ENCODE measurements at places on chromosomes 4 and X. TPM values are rescaled to one million over a fixed set of nuclear protein-coding genes. Genes with fewer than 3 reads are reported as not detected.

Gene TEC
- 6.8 TPM for total RNA-seq

Gene FAM13A
- total RNA-seq = 14.1 TPM

Gene MAGEB2
- 88.8 TPM for total RNA-seq

Gene MGARP
- total RNA-seq = 0.35 TPM

Gene HSFX2
- 0.11 TPM for total RNA-seq

GRCh38 chr4:42843694-42844093 lies 48.8 kb upstream of the GRXCR1 start:
- H3K27me3 ChIP-seq = no peaks in the 10 kb centered on the region
- no peak overlapping the region for H3K27ac ChIP-seq
- no peak for DNase-seq
- H3K36me3 ChIP-seq = no peaks in the 10 kb centered on the region

- no peak overlapping the region for H3K4me3 ChIP-seq
- H3K36me3 ChIP-seq = no peaks in the 10 kb centered on the region
- no peak overlapping the region for H3K27ac ChIP-seq
- no peak for DNase-seq
- H3K4me1 ChIP-seq = no peaks in the 10 kb centered on the region
These were observed 3.5 kb upstream of the AFAP1 start for GRCh38 chr4:7943211-7943610.

DNA sequence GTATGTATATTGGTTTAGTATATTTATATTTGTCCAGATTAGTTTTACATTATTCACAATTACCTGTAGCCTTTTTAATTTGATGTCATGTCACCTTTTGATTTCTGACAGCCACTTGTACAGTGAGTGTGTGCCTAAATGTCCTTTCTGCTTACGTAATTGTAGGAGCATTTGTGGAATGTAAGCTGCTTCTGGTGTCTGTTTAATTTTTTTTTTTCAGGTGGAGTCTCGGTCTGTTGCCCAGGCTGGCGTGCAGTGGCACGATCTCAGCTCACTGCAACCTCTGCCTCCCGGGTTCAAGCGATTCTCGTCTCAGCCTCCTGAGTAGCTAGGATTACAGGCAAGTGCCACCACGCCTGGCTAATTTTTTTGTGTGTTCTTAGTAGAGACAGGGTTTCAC lies 91.2 kb upstream of the XAGE2 start:
- H3K4me3 ChIP-seq = no peak overlapping the region
- DNase-seq = no peak
- H3K27ac ChIP-seq = no peak overlapping the region
- H3K4me1 ChIP-seq = no peaks in the 10 kb centered on the region
- no peaks in the 10 kb centered on the region for H3K27me3 ChIP-seq

DNA sequence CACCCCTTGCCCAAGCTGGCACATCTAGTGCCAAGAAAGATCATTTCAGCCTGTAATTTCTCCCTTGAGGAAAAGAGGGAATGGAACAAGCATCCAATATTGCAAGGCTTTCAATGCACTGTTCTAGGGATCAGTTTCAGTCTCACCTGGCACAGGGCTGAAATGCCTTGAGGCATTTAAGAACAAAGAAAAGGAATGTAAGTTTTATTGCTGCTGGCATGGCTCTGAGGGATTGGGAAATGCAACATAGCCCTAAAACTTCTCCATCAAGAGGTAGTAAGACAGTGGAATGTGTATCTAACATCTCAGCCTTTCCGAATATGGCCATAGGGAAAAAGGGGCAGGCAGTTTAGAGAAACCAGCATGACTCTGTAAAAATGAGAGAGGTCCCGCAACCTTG lies 732.6 kb upstream of the LCORL start:
- no peak overlapping the region for H3K4me3 ChIP-seq
- no peak overlapping the region for H3K27ac ChIP-seq
- no peaks in the 10 kb centered on the region for H3K4me1 ChIP-seq
- H3K36me3 ChIP-seq = no peaks in the 10 kb centered on the region
- no peak for DNase-seq

GRCh38 chr4:15395311-15395710 lies 32.5 kb upstream of the C1QTNF7 start:
- H3K4me3 ChIP-seq = no peak overlapping the region
- H3K36me3 ChIP-seq = no peaks in the 10 kb centered on the region
- H3K27ac ChIP-seq = no peak overlapping the region

DNA sequence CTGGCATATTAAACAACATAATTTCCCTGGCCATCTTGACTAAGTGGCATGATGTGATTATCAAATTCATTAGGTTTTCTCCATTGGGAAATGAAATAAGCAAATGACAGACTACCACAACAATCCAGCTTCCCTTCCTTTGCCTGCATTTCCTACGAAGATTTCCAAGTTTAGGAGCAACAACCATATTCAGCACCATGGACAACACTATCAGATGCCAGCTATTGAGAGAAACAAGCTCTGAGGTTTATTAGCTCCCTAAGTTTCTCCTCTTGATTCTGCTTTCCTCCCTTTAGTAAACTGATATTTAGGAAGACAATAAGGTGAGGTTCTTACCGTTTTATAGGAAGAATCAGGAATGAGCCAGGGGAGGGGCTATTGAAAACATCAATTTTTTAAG lies 36.2 kb downstream of the DCX start:
- DNase-seq = no peak
- H3K36me3 ChIP-seq = no peaks in the 10 kb centered on the region
- H3K27me3 ChIP-seq = no peaks in the 10 kb centered on the region
- H3K4me3 ChIP-seq = no peak overlapping the region
- H3K4me1 ChIP-seq = no peaks in the 10 kb centered on the region

DNA sequence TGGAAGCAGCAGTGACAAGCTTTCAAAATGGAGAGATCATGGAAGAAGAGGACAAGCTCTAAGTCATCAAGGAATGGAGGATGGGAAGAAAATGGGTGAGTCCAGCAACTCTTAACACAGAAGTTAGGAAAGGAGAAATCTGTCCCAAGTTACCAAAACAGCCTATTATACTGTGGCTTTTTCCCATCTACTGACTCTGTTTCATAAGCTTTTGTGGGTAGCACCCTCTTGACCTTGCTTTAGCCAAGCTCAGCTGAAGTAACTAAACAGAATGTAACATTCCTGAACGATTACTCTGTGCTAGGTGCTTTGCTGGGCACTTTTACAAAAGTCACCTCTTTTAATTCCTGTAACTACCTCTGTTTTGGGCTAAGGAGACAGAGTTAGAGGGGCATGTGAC lies 54.9 kb downstream of the MAP7D2 start:
- H3K4me1 ChIP-seq = no peaks in the 10 kb centered on the region
- DNase-seq = no peak
- H3K4me3 ChIP-seq = no peak overlapping the region
